SK-N-SH treated with all-trans-retinoic acid at 6 μM for 48 hours (cell line): ENCODE measurements at places on chromosomes 6 and 20.

DNA sequence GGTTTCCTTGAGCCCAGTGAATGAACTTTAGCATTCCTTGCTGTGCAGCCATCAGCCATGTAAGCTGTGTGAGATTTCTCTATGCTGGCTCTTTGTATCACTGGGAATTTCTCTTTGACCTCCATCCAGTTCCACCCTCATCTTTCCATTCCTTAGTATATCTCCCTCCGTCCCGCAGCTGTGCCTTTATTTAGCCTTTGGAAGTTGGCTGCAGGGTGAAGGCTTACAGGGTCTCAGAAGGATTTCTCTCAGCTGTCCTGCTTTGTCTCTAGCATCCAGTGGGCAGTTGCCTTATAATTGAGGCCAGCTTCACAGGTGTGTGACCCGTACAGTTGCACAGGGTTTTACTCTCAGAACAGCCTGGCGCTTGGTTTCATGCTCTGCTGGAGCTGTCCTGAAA lies 144.3 kb downstream of the PXDC1 start:
- ATAC-seq, result no peak

DNA sequence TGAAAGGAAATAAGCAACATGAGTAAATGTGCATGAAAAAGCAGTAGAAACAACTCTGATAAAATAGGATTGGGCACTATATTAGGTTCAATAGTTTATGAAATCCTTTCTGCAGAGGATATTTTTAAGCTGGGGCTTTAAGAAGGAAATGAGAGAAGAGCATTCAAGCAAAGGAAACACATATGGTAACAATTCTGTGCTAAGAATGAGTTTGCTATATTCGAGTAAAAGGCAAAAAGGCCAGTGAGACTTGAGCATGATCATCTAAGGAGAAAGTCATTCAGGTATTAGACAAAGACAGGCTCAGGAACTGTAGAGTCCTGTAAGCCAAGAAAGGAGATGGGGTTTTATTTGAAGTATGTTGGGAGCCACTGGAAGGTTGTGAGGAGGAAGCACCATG lies 387.1 kb upstream of the FLRT3 start:
- no peak for ATAC-seq

DNA sequence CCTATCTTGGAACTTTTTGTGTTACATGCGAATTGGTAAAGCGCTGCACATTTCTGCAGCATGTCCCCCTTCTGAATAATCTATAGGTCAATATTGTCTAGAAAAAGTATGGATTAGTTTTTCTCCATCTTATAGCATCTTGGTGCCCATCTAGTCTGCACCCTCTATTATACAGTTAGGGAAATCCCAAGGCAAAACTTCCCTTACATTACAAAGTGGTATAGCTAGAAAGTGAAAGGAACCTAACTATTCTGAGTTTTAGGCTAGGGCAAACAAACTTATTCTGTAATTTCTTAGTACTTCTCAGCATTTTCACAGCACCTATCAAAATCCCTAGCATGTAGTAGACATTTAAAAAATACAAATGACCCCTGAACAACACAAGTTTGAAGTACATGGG lies 133.5 kb upstream of the CCDC28A start:
- ATAC-seq, result no peak

DNA sequence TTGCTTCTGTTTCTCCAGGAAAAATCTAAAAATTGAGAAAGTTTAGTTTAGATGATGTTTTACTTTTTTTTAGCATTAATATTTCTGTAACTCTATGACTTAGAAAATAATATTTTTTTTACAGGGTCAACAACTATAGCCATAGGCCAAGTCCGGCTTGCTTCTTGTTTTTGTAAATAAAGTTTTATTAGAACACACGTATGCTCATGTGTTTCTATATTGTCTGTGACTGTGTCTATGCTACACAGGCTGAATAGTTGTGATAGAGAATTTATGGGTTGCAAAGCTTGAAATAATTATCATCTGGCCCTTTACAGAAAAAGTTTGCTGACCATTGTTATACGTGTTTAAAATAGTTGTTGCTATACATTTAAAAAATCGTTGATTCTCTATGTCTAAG lies 399.2 kb downstream of the EPM2A start:
- no peak for ATAC-seq

- peak; percentile 70; the same call in 2 of the 3 replicates for ATAC-seq
Measured at GRCh38 chr6:69732640-69733039, 64.2 kb downstream of the LMBRD1 start.

DNA sequence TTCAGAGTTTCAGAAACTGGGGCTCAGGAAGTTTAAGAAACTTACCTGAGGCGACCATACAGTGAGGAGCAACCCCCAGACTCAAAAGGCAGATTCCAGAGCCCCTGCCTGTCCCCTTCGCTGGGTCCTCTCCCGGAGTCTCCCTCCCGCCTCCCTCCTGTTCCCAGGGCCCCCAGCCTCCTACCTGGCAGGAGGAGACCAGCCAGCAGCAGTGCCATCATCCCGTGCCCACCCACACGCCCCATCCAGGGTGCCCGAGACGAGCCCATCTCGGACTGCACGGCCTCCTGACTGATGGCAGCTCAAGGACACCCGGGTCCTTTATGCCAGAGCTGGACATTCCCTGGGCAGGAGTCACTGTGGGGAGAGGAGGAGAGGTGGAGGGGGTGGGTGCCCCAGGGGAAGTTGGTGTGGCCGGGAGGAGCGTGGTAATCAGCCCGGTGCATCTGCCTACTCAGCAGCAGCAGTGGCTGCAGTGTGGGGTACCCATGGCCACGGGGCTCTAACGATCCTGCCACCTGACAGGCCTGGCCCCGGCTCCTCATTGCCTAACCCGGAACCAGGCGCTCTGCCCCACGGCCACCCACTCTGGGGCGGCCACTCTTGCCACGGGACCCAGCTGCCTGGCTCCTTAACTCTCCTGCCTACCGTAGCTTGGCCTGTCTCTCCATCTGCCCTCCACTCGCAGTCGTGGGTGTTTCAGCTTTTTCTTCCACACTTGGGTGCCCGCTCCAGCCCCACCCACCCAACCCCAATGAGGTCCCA lies at the start of gene CDSN:
TSS of gene CDSN (minus strand) at position 296 of the 765 bp plus-strand sequence. CDS start at position 269, 27 bp downstream.
- ATAC-seq, result no peak

DNA sequence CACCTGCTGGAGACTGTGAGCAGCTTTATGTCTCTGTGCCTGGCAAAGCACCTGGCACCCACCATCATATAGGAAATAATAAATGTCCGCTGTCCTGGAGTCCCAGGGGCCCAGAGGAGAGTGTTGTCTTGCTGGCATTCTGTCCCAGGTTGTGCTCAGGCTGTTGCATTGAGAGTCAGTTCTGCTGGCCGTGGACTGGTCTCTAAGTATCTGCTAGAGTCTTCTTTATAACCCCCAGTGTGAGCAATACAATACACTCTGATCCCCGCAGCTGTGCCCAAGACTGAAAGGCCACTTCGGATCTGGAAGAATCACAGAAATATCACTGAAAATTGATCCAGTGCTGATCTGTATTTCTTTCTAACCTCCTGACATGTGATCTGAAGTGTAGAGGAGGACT lies 38.3 kb upstream of the HINT3 start:
- ATAC-seq, result no peak

DNA sequence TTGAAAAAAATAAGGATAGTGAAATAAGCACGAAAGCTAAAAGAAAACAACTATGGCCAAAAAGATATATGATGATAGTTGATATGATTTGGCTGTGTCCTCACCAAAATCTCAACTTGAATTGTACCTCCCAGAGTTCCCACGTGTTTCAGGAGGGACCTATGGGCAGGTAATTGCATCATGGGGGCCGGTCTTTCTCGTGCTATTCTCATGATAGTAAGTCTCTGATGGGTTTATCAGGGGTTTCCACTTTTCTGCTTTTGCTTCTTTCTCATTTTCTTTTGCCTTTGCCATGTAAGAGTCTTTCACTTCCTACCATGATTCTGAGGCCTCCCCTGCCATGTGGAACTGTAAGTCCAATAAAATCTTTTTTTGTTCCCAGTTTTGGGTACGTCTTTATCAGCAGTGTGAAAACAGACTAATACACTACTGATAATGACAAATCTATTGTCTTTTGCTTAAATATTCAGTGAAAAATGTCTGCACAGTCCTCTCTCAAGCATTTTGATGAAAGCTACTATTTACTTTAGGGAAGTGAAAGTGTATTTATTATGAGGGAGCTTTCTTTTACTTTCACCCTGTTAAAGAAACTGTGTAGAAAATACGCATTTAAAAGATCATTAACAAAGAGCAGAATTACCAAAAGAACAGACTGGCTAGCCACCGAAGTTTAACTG lies 389.1 kb downstream of the HTR1B start:
- no peak for ATAC-seq

DNA sequence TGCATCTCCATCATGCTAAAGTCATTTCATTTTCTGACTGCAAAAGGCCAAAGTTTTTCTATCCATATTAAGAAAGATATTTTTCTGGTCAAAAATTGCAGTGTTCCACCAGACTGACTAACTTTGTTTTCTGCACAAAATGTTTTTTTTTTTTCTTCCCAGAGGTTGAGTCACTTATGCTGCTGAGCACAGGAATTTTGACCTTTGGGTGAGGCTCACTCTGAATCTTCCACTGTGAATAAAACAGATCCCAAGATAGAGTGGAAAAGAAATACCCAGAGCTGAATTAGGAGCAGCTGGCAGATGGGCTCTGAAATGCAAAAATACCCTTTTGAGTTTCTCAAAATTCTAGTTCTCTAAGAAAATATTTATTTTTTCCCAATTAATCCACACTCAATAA lies 996.8 kb downstream of the KIF16B start:
- ATAC-seq, result no peak

GRCh38 chr6:2792330-2793110 lies 27.3 kb downstream of the WRNIP1 start:
- no peak for ATAC-seq

- ATAC-seq, result no peak
Measured at GRCh38 chr20:1033751-1034414, 31.8 kb upstream of the RSPO4 start.

- no peak for ATAC-seq
Measured at GRCh38 chr20:63274381-63275228, 2.0 kb downstream of the ARFGAP1 start.

DNA sequence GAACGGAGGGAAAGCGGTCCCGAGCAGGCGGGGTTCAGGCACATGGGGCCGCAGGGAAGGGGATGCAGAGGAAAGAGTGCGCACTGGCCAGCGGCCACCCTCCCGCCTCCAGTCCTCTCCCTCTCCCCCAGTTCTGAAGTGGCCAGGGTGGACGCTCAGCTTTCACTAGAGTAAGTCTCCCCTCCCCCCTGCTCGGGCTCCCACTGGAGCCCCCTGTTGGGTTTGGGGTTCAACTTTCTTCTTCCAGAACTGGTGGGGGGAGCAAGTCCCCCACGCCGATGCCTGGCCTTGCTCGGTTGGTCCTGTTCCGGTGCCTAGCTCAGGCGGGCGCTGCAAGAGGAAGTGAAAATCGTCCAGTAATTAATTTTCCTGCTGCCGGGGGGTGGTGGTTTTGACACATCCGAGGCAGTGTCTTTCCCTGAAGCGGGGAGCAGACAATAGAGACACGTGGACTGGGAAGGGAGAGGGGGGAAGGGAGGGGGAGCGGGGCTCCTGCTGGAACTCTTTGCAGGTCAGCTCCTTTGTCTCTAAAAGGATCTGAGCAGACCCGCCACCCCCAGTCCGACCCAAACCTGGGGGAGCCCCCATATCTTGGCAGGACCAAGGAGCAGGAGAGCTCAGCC lies 824 bp upstream of the SCRT2 start:
- ATAC-seq, result no peak

DNA sequence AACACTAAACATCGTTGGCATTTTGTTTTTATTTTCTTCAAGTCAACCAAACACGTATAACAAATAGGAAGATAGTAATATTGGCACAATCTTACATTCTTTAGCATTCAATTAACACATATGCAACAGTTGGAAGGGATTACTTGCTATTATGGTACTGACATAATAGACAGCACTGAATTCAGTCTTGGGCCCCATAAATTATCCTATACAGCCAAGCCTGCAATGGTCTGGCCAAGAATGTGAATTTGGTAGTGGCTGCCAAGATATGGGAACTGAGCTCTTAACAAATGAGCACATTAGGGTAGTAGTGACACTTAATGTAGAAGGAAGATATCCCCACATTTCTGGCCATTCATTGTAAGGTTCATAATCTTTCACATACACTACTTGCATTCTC lies 44.8 kb upstream of the ARHGAP18 start:
- ATAC-seq, result no peak; the same call in 2 of the 3 replicates

DNA sequence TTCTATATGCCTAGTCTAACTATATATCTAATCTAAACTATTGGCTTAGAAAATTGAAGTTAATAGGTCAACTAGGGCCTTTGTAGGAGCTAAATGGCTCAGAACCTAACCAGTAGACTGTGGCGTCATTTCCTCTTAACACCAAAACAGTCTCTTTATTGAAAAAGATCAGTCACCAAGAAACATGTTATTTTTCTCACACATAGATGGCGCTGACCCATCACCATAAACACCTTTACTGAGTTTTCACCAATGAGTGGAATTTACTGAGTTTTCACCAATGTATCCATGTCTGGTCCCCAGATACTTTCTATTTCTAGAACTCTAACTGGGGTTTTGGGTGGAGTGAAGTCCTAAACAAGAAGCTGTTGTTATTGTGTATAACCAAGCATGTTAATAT lies 636.0 kb downstream of the BCKDHB start:
- ATAC-seq, result no peak; the same call in 2 of the 3 replicates

GRCh38 chr6:5036269-5036668 lies 32.4 kb upstream of the RPP40 start:
- no peak for ATAC-seq

DNA sequence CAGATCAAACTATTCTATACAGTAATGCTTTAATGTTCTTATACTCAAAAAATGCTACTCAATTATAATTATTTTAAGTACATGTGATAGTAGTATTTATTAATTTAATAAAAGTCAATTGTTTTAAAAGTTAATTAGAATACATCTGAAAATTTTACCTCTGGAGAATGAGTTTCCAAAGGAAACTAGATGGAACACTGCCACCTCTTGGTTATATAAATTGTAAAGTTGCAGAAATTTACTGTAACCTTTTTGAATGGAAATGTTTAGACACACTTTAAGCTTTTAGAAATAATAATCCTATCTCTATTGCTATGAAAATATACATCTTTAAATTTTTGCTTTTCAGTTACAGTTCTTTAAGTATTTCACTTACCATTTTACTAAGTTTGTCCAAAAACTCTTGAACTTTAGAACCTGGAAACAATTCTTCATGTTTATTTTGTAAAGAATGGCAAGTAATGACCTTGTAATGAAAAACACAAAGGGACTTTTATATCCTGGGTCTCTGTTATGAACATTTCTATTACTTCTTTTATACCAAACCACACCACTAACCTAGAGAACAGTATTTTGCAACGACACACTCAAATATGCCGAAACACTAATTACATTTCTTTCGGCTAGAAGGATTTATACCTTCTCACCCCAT lies 10.9 kb upstream of the BMP5 start:
- ATAC-seq, result no peak

- ATAC-seq, result peak; percentile 6; the same call in 1 of the 3 replicates
Measured at GRCh38 chr6:31139599-31139998, 733 bp upstream of the PSORS1C2 start.

DNA sequence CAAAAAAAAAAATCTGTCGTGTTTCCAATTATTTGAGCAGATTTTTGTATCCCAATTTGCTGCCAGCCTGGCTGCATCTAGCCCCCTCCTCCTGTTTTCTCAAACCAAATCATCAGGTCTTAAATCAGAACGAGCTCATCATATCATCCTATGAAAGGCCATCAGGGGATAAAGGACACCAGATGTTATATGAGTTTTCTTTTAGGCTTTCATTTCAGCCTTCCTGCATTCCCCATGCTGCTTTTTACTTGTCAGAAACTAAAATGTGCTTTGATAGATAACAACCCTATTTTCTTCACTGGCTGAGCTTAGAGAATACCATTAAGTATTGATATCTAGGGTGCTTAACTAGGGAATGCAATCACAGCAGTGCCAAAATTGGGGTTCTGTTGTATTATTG lies 968.4 kb upstream of the SLC35B3 start:
- ATAC-seq, result no peak
